Panc1 (cell line): ENCODE measurements at places on chromosomes 16 and 17.

DNA sequence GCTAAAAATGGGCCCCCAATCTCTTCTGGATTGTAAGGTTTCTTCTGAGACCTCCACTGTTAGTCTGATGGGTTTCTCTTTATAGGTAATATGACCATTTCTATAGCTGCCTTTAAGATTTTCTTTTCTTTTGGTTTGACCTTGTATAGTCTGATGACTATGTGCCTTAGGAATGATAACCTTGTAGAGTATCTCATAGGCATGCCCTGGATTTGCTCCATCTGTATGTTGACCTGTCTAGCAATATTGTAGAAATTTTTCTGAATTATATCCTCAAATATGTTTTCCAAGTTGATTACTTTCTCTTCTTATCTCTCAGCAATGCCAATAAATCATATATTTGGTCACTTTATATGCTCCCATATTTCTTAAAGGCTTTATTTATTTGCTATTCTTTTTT lies 1403.8 kb upstream of the GOT2 start:
- DNase-seq = no peak

DNA sequence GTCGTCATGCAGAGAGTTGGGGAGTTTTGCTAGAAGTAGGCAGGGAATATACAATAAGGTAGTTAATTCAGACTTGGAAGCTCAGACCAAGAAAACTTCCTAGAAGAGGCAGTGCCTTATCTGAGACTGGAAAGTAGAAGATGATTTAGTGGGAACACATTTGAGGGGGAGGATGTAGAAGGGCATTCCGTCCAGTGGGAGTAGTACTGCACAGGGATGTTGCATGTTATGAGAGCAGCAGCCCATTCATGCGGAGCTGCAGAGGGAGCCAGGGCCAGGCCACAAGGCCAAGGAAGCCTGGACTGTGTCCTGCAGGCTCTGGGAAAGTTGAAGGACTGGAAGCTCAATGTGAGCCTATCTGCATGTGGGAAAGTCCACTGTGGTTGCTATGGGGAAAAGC lies 344.5 kb upstream of the EEF2KMT start:
- DNase-seq = no peak

GRCh38 chr16:46721885-46722284 lies 26.3 kb downstream of the MYLK3 start:
- no peak for DNase-seq

- DNase-seq = no peak
Measured at GRCh38 chr16:1961651-1962067, 2.3 kb downstream of the NDUFB10 start.

GRCh38 chr16:58497468-58497867 lies 2.5 kb upstream of the NDRG4 start:
- no peak for DNase-seq

DNA sequence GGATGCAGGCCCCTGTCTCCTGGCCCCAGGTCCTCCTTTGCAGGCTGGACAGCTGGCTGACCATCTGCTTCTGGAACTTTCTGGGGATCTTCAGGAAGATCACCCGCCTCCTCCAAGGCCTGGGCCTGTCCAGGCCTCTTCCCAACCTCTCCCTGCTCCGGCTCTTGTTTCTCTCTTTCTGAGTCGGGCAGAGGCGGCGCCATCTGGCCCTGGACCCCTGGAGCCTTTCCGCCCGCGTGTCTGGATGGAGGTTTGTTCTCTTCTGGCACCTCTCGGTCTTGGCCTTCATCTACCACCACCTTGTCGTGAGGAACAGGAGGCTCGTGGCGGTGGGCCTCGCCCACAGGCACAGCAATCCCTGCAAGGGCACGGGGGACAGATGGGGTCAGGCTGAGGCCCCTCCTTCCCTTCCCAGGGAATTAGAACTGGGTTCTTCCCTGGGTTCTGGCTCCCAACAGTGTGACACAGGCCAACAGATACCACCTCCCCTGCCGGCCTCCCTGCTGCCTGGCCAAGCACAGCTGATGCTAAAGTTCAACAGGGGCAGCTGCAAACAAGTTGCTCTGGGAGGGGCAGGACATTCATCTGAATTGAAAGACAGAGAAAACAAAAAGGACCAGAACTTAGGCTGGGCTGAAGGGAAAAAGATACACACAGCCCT lies 13.3 kb downstream of the NDUFAF8 start:
- DNase-seq = no peak

GRCh38 chr17:65185668-65186382 lies 48.7 kb downstream of the RGS9 start:
- DNase-seq = no peak

DNA sequence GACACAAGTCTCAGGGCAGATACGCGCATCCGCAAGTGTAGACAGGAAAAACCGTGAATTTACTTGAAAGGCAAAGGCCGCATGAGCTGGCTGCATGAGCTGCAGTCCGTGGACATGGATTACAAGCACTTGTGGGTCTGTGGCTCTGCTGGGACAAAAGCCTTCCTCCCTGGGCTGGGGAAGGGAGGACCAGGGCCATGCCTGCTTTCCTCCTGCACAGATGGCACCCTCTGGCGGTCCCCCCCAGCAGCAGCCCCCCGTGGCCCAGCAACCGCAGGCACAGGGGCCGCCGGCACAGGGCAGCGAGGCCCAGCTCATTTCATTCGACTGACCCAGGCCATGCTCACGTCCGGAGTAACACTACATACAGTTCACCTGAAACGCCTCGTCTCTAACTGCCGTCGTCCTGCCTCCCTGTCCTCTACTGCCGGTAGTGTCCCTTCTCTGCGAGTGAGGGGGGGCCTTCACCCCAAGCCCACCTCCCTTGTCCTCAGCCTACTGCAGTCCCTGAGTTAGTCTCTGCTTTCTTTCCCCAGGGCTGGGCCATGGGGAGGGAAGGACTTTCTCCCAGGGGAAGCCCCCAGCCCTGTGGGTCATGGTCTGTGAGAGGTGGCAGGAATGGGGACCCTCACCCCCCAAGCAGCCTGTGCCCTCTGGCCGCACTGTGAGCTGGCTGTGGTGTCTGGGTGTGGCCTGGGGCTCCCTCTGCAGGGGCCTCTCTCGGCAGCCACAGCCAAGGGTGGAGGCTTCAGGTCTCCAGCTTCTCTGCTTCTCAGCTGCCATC lies 1.7 kb upstream of the MRPL12 start:
- no peak for DNase-seq

GRCh38 chr17:9268546-9268945 lies 247.2 kb downstream of the NTN1 start:
- no peak for DNase-seq

- no peak for DNase-seq
Measured at GRCh38 chr16:13036600-13036999, 135.2 kb downstream of the SHISA9 start.

- DNase-seq = no peak
Measured at GRCh38 chr16:89988951-89989350, 30.3 kb downstream of the DBNDD1 start.

DNA sequence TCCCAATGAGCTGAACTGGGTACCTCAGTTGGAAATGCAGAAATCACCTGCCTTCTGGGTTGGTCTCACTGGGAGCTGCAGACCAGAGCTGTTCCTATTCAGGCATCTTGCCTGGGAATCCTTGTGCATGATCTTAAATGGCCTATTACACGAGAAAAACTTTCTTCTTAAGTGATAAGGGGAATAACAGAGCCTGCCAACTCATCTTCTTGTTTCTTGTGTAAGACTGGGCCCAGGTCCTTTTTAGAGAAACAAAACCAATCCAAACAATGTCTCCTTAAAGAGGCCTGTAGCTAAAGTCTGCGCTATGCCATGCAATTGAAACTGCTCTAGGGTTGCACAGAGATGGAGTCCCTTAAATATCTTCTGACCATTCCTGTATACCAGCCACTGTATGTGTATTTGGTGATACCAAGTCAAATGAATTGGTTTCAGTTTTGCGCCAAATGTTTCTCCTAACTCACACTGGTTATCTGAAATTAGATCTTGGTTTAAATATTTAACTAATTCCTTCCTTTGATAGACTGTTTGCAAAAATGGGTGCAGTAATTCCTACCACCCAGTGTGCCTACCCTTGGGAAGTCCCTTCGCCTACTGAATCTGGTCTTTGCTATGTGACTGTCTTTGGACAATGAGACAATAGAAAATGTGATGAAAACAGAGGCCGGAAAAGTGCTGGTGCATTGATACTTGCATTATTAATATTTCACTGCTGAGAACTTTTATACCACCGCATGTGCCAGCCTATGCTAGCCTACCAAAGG lies 6.5 kb upstream of the CCL23 start:
- no peak for DNase-seq

DNA sequence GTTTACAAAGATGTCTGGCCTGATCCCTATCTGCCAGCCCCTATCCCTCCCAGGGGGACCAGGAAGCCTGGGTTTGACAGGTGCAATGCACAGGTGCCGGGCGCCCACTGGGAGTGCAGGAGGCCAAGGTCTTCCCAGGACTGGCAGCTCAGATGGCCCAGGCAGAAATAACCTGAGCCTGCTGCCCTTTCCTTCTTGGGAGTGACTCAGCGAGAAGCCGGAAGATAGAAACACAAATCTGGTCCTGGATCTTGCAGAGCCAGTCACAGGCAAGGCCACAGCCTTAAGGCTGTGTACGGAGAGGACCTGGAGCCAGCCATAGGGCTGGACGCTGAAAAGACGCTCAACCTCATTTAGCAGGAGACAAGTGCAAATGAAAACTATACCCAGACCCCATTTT lies 27.7 kb downstream of the GPR142 start:
- no peak for DNase-seq

DNA sequence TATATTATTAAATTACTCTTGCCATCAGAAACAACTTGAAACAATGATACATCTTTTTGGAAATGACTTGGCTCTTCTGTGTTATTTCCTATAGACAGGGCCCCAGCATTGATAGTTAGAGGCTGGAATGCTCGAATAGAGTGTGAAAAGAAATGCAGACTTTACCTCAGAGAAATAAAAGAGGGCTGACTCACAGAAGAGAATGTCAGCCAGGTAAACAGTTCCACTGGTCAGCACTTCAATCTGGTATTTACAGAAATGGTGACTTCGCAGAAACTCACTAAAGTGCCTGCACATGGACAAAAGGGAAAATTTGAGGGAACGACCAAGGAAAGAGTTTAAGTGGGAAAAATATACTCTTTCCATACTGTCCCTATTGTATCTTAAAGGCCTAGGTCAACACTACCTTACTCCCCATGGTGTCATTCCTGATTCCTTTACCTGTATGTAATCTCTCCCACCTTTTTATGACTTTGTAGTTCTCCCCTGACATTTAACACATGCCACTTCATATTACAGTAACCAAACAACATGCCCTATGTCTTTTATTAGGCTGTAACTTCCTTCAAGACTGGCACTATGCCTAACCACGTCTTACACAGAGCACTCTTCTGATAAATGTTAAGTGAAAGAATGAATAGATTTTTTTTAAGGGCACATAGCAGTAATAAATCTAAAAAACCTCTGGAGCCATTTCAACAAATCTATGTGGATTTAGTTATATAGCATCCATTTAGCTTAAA lies 36.7 kb downstream of the AKAP10 start:
- DNase-seq = no peak

DNA sequence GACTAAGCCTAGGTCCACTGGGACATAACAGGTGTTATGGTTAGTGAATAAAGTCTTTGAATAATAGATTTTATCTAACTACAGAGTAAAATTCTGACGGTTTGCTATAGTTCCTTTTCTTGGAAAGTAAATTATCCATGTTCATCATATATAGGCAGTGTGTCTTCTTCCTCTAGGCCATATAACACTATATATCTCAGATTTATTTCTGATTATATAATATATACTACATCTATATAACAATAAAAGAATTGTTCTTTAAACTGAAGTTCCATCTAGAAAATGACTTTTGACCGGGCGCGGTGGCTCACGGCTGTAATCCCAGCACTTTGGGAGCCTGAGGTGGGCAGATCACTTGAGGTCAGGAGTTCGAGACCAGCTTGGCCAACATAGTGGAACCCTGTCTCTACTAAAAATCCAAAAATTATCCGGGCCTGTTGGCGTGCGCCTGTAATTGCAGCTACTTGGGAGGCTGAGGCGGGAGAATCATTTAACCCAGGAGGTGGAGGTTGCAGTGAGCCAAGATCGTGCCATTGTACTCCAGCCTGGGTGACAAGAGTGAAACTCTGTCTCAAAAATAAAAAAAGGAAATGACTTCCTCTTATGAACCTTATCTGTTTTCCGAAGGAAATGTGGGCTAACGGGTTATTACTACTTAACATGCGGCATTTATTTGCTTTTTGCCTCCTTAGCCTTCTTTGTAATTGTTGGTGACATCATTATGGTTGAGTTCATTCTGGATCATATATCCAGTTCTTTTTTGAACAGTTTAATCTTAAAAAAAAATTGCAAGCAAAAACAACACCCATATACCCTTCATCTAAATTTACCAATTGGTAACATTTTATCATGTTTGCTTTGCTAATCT lies 29.2 kb downstream of the NOL11 start:
- DNase-seq = no peak

- DNase-seq = no peak
Measured at GRCh38 chr16:70468776-70469525, 14.6 kb downstream of the FCSK start.

DNA sequence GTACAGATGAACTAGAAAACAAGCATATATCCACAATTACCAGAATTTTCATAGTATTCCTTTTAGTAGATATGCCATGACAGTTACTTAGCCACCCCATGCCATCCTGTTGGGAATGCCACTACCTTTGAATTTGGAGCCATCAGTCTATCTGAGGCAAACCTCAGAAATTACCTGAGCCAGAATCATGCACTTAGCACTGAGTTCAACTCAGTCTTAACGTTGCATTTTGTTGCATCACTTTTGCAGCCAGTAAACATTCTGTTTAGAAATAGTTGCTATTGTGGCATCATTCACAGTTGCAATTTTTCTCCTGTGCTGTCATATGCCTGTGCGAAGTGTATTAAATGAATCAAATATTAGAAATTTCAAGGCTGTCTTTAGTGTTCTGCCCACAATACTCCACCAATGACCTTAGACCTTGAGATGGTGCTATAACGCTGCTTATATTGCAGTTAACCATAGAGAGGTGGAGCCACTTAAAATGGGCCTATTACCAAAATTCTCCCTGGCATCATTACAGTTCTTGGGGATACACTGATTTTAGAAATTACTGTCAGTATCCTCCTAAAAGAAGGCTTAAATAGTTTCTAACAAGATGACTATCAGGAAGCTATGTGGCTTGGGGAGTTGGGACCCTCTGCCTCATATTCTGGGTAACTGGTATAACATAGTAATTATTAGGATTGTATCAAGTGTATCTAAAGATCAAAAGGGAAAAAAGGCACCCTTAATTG lies 11.1 kb downstream of the PTRH2 start:
- DNase-seq = no peak

DNA sequence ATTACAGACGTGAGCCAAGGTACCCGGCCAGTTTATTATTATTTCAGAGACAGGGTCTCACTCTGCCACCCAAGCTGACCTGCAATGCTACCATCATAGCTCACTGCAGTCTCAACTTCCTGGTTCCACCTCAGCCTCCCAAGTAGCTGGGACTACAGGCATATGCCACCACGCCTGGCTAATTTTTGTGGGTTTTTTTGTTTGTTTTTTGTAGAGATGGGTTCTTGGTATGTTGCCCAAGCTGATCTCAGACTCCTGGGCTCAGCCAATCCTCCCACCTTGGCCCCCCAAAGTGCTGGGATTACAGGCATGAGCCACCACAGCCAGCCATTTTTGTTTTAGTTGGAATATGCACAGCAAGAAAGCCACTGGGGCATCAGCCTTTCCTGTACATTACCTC lies 115.7 kb downstream of the MRM1 start:
- no peak for DNase-seq

- DNase-seq = no peak
Measured at GRCh38 chr16:69100071-69100691, 5.3 kb upstream of the HAS3 start.
